Uterus (tissue), 4 donors: ENCODE measurements at places on chromosomes 16 and 17. TPM values are rescaled to one million over a fixed set of nuclear protein-coding genes. Genes with fewer than 3 reads are reported as not detected.

The IRX6 gene
- total RNA-seq = not detected

The ELMO3 gene
- total RNA-seq = 5.4 TPM

The ZFHX3 gene
- total RNA-seq = 10.9 TPM

The CCL4L2 gene
- not detected for total RNA-seq

The DDX28 gene
- total RNA-seq = 2.9 TPM

The CLDN7 gene
- total RNA-seq = 0.51 TPM

The CD300C gene
- 0.27 TPM for total RNA-seq

The RGS9 gene
- total RNA-seq = 19.1 TPM

The OR1F1 gene
- total RNA-seq = not detected

DNA sequence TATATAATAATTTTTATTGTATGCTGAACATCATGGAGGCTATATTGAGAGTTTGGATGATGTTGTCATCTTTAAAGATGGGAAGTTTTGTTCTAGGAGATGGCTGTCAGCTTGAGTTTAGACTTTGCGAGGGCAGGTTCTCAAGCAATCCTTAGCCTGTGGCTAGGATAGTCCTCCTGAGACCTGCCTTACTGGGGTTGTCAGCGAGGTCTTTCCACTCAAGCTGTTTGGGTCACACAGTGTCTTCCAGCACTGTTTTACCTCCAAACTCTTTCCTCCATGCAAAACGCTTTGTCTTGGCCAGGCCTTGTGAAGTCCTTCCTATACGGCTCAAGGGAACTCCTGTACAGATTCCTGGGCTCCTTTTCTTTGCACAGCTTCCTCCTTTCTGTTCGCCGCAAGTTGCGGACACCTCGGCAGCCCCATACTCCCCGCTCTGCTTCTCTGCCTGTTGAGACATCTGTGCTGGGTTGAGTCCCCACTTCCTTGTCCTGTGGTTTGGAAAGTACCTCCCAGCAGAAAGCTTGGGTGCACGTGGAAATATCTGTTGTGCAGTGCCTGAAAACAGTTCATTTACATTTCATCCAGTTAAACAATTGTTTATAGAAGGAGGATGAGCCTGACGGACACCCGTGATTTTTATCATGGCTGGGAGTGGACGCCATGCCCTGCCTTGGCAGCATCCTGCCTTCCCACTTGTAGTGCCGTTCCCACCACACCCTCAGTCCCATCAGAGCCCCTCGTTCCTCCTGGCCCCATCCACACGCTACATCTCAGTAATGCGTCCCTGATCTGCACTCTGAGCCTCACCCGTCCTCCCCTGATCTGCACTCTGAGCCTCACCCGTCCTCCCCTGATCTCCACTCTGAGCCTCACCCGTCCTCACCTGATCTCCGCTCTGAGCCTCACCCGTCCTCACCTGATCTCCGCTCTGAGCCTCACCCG, 55.0 kb upstream of the CBFA2T3 start:
- H3K4me1 ChIP-seq = no peaks in the 10 kb centered on the region
- no peaks in the 10 kb centered on the region for H3K36me3 ChIP-seq
- no peaks in the 10 kb centered on the region for H3K27me3 ChIP-seq
- no peak overlapping the region for H3K4me3 ChIP-seq
- DNase-seq = no peak

DNA sequence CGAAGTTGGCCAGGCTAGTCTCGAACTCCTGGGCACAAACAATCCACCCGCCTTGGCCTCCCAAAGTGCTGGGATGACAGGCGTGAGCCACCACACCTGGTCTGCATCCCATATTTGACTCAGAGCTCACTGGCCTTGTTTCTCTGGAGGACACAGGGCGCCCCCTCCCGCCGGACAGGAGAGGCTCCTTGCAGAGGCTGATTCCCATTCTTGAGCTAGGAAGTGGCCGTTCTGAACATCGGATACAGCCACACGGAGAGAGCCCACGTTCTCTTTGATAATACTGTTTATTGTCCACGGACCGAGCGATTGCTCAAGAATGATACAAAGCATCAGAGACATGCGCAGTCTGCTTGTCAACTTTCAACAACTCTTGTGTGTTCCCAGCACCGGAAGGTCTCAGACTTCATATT, 12.1 kb upstream of the USP36 start:
- H3K4me3 ChIP-seq = no peak overlapping the region
- H3K27me3 ChIP-seq = no peaks in the 10 kb centered on the region
- H3K36me3 ChIP-seq = no peaks in the 10 kb centered on the region
- no peak for DNase-seq
- H3K4me1 ChIP-seq = no peaks in the 10 kb centered on the region

GRCh38 chr17:55895112-55895759, 144.4 kb downstream of the PCTP start:
- no peaks in the 10 kb centered on the region for H3K36me3 ChIP-seq
- DNase-seq = no peak
- H3K4me3 ChIP-seq = no peak overlapping the region
- H3K27ac ChIP-seq = no peak overlapping the region
- H3K4me1 ChIP-seq = no peaks in the 10 kb centered on the region

- H3K27ac ChIP-seq = no peak overlapping the region
- no peaks in the 10 kb centered on the region for H3K27me3 ChIP-seq
- no peaks in the 10 kb centered on the region for H3K4me1 ChIP-seq
- peak overlapping the region; percentile 65 for H3K4me3 ChIP-seq
- peak; percentile 40 for DNase-seq
Measured at GRCh38 chr16:2339521-2340484, 725 bp downstream of the ABCA3 start.

DNA sequence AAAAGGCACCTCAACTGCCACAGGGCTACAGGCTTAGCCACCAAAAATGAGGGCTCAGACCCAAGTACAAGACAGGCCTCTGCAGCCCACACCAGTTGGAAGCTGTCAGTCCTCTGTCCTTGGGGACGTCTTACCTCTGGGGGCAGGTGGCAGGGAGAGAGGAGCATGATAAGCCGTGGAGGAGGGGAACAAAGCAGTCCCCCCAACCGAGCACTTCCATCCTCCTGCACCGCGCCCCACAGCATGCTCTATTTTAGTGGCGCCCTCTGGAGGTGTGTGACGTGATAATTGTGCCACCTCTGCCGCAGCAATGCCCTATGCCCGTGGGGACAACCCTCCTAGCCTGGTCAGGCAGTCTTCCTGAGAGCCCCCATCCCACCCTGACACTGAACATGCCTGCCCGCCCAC, 13.6 kb downstream of the G6PC3 start:
- H3K4me3 ChIP-seq = no peak overlapping the region
- H3K36me3 ChIP-seq = no peaks in the 10 kb centered on the region
- H3K4me1 ChIP-seq = no peaks in the 10 kb centered on the region
- no peak overlapping the region for H3K27ac ChIP-seq
- no peaks in the 10 kb centered on the region for H3K27me3 ChIP-seq

- peak; percentile 25 for DNase-seq
- H3K27me3 ChIP-seq = no peaks in the 10 kb centered on the region
- no peaks in the 10 kb centered on the region for H3K4me1 ChIP-seq
- no peak overlapping the region for H3K27ac ChIP-seq
Measured at GRCh38 chr17:82105882-82106687, 8.0 kb upstream of the FASN start.

GRCh38 chr16:68356919-68357286, 46.1 kb downstream of the PRMT7 start:
- no peaks in the 10 kb centered on the region for H3K27me3 ChIP-seq
- no peaks in the 10 kb centered on the region for H3K4me1 ChIP-seq
- H3K4me3 ChIP-seq = no peak overlapping the region
- H3K27ac ChIP-seq = no peak overlapping the region
- H3K36me3 ChIP-seq = no peaks in the 10 kb centered on the region

- H3K36me3 ChIP-seq = no peaks in the 10 kb centered on the region
- no peaks in the 10 kb centered on the region for H3K4me1 ChIP-seq
- H3K4me3 ChIP-seq = no peak overlapping the region
- H3K27me3 ChIP-seq = no peaks in the 10 kb centered on the region
- no peak overlapping the region for H3K27ac ChIP-seq
Measured at GRCh38 chr16:13911871-13912270, 8.1 kb upstream of the ERCC4 start.

GRCh38 chr17:19642373-19642893, 6.1 kb upstream of the ALDH3A2 start:
- H3K27ac ChIP-seq = no peak overlapping the region
- no peak for DNase-seq
- H3K36me3 ChIP-seq = no peaks in the 10 kb centered on the region
- H3K4me3 ChIP-seq = no peak overlapping the region

GRCh38 chr17:75764417-75764710, 628 bp downstream of the GALK1 start:
- peaks cover 8% of the 10 kb centered on the region for H3K4me1 ChIP-seq
- H3K27ac ChIP-seq = peak overlapping the region; percentile 74
- no peaks in the 10 kb centered on the region for H3K27me3 ChIP-seq
- H3K4me3 ChIP-seq = peak overlapping the region; percentile 62
- H3K36me3 ChIP-seq = no peaks in the 10 kb centered on the region
- no peak for DNase-seq

DNA sequence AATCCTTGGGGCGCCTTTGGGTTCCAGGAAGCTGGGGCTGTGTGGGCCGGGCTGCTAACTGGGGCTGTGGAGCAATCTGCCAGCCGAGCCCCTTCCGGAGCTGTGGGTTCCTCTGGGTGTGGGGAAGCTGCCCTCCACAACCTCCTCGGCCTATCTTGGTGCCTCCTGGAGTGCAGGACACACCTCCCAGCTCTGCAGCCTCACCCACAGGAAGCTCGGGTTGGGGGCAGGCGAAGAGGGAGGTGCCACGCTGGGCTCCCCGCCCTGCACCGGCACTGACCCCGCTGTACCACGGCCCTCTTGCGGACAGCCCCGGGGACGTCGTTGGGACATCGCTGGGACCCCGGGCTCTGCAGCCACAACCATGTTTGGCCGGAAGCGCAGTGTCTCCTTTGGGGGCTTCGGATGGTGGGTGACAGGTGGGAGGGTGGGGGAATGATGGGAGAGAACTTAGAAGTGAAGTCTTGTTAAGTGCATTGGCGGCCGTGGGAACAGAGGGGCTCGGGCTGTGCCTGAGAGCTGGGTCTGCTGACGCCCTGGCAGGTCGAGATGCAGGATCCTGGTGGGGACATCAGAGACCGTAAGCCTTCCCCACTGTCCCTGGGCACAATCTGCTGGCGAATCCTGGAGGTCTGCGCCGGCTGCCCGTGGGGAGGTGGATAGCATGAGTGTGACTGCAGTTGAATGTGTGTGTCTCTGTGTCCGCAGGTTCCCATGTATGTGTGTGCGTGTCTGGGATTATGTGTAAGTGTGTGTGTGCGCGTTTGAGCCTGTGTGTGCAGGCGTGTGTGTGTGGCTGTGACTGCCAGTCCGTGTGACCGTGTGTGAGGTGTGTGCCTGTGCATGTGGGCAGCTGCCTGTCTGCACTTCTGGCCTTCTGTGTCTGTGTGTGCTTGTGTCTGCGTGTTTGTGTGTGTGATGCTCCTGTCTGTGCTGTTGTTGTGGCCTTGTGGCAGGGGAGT, at the start of gene RAP1GAP2:
Gene RAP1GAP2, plus strand, starts transcription at position 275 of the 962 bp plus-strand sequence. Its CDS starts 90 bp downstream, at position 365.
- no peaks in the 10 kb centered on the region for H3K27me3 ChIP-seq
- H3K36me3 ChIP-seq = no peaks in the 10 kb centered on the region
- H3K27ac ChIP-seq = no peak within 1 kb of the TSS
- H3K4me1 ChIP-seq = no peaks in the 10 kb centered on the region
- DNase-seq = no peak
- H3K4me3 ChIP-seq = no peak within 1 kb of the TSS

GRCh38 chr17:1764284-1764683, 2.4 kb downstream of the SERPINF1 start:
- peak overlapping the region; percentile 95 for H3K27ac ChIP-seq
- H3K27me3 ChIP-seq = no peaks in the 10 kb centered on the region
- H3K4me3 ChIP-seq = no peak overlapping the region
- peaks cover 5% of the 10 kb centered on the region for H3K4me1 ChIP-seq

GRCh38 chr16:66740533-66740932, 10.9 kb downstream of the DYNC1LI2 start:
- no peaks in the 10 kb centered on the region for H3K36me3 ChIP-seq
- H3K27me3 ChIP-seq = no peaks in the 10 kb centered on the region
- peak overlapping the region; percentile 90 for H3K27ac ChIP-seq
- H3K4me1 ChIP-seq = no peaks in the 10 kb centered on the region
- no peak overlapping the region for H3K4me3 ChIP-seq

- H3K4me1 ChIP-seq = no peaks in the 10 kb centered on the region
- H3K27ac ChIP-seq = no peak overlapping the region
- no peak for DNase-seq
- H3K4me3 ChIP-seq = no peak overlapping the region
Measured at GRCh38 chr16:33059206-33059605, 134.8 kb upstream of the TP53TG3C start.

- H3K27me3 ChIP-seq = no peaks in the 10 kb centered on the region
- H3K4me1 ChIP-seq = no peaks in the 10 kb centered on the region
- H3K27ac ChIP-seq = no peak overlapping the region
- no peak overlapping the region for H3K4me3 ChIP-seq
- no peak for DNase-seq
Measured at GRCh38 chr17:41660221-41660711, 28.4 kb upstream of the EIF1 start.

DNA sequence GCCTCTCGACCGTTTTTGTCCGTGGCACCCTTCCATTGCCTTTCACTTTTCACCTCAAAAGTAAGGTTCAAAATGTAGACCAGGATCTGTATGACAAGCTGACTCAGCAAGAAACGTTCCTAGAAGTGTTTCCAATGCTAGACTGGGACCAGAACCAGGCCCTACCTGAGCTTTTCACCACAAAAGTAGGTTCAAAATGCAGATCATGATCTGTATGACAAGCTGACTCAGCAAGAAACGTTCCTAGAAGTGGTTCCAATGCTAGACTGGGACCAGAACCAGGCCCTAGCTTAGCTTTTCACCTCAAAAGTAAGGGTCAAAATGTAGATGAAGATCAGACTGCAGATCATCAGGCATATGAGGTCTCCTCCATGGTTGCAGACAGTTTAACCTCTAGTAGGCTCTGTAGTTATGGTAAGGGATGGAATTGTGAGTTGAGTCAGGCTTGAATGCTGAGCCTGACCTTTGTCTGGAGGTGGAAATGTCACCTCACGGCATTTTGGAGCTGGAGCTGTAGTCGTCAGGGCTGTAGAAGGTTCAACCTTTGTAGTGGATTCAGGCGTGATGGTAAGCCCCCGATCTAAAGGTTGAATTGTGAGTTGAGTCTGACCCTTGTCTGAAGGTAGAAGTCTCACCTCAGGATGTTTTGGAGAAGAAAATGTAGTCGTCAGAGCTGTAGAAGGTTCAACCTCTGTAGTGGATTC, 50.2 kb upstream of the TMEM97 start:
- no peaks in the 10 kb centered on the region for H3K4me1 ChIP-seq
- H3K27ac ChIP-seq = no peak overlapping the region
- DNase-seq = no peak
- H3K4me3 ChIP-seq = no peak overlapping the region
- no peaks in the 10 kb centered on the region for H3K27me3 ChIP-seq

GRCh38 chr17:73498886-73499554, 145.2 kb downstream of the SDK2 start:
- DNase-seq = no peak
- H3K4me1 ChIP-seq = no peaks in the 10 kb centered on the region
- H3K4me3 ChIP-seq = no peak overlapping the region

- H3K27me3 ChIP-seq = no peaks in the 10 kb centered on the region
- DNase-seq = no peak
- no peak overlapping the region for H3K27ac ChIP-seq
- no peaks in the 10 kb centered on the region for H3K4me1 ChIP-seq
- no peak overlapping the region for H3K4me3 ChIP-seq
Measured at GRCh38 chr16:12091569-12092543, 115.3 kb downstream of the SNX29 start.
